AG20443 (cell line): ENCODE measurements at places on chromosomes 5 and 9.

GRCh38 chr9:14863402-14863801 lies 46.8 kb downstream of the FREM1 start:
- no peak for DNase-seq

DNA sequence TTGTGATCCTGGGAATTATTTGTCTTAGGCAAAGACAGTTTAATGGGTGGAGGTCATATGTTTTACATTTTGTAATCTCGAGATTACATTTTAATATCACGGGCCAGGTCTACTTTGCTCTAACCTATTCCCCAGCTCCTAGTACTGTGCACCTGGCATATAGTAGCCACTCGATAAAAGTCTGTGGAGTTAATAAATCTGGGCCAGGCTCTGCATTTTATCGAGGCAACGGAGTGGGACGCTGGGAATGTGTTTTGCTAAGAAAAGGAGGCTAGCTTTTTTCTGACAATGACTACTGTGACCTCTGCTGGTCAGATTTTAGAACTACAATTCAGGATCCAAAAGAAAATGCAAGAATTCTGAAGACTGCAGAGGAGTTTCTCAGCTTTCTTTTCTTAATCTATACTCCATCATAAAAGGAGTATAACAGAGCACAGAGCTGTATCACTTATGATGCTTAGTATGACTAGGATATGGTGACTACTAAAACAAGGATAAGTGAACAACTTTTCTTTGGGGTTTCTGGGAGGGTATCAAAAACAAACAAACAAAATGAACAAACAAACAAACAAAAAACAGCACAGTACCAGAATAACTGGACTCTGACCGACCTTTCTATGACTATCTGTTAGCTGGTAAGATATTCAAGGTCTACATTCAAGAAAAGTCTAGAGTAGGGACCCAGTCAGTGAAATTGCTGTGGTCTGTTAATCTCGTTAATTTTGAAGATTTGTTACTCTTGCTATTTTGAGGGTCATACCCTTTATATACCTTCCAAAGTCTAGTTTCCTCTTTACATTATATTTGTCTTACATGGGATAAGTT lies 46.1 kb upstream of the CER1 start:
- peak; percentile 57 for DNase-seq

DNA sequence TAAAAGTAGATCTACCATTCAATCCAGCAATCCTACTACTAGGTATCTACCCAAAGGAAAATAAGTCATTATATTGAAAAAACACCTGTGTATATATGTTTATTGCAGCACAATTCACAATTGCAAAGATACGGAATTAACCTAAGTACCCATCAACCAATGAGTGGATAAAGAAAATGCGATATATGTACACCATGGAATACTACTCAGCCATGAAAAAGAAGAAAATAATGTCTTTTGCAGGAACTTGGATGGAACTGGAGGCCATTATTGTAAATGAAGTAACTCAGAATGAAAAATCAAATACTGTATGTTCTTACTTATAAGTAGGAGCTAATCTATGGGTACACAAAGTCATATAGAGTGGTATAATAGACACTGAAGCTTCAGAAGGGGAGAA lies 63.4 kb upstream of the PITX1 start:
- no peak for DNase-seq

GRCh38 chr5:119070578-119070827 lies 384 bp upstream of the DMXL1 start:
- peak; percentile 64 for DNase-seq

- DNase-seq: no peak
Measured at GRCh38 chr9:69931340-69931739, 110.7 kb downstream of the CFAP95 start.

GRCh38 chr5:132753135-132753987 lies 6.1 kb downstream of the CCNI2 start:
- DNase-seq: peak; percentile 43

DNA sequence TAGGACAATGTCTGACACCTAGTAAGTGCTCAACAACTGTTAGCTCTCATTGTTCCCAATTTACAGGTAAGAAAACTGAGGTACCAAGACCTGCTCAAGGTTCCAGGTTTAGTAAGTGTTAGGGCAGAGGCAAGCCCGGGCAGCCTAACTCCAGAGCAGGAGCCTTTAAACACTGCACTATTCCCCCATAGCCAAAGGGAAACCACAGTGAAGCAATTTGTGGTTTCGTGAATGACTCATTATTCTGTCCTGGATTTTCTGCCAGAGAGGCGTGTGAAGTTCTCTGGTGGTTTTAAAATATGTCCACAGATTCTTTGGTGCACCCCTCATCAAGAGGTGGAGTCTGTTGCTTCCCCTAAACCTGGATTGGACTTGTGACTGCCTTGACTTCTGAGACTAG lies 1.0 kb upstream of the MCC start:
- DNase-seq: peak; percentile 90

DNA sequence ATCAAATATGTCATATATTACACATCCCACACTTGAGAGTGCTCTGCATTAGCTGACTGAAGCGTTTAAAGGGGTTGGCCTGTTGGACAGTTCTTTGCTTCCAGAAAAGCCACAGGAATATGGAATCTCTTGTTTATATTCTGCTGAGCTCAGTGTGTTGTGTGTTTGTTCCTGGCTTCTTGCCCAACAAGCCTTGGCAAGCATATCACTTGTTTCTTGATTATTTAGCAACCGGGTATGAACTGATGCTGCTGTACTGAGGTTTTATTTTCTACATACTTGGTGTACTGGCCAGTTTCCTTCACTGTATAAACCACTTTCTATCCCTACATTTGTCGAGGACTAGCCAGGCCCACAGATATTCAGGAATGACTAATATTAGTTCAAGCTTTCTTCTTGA lies 378.9 kb downstream of the KCTD16 start:
- no peak for DNase-seq

GRCh38 chr5:80078921-80079320 lies 43.8 kb downstream of the THBS4 start:
- DNase-seq: no peak

- DNase-seq: peak; percentile 77
Measured at GRCh38 chr5:37888476-37888875, 48.6 kb upstream of the GDNF start.

GRCh38 chr5:136058972-136059354 lies 30.2 kb downstream of the TGFBI start:
- no peak for DNase-seq

DNA sequence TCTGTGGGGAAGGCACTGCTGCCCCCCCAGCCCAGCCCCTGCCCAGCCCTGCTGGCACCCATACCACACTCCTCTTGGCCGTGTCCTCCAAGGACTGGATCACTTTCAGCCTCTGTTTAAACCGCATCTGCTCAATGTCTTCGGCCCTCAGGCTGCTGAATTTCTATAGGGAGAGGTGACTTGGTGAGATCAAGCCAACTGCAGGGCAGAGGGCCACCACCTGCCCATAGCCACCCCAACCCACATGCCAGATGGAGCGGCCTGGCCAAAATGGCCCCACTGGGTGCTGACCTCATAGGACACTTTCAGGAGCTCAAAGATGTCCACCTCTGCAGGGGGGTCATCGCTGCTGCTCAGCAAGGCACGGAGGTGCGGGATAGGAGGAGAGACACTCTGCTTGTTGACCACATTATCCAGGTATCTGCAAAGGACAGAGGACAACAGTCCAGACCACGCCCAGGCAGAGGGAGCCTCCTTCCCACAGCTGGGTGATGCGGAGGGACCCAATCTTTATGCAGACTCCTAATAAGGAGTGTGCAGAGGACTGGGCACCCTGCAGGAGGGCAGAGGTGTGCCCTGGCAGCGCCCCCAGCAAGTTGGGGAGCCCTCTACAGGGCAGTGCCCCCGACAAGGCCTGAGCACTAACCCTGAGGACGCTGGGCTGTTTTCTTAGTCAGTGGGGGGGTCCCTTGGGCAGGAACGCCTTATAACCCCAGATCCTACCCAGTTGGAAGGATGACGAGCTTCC lies 14.4 kb upstream of the MRNIP start:
- DNase-seq: no peak

GRCh38 chr9:128160603-128160987 lies 530 bp downstream of the BBLN start:
- peak; percentile 55 for DNase-seq

DNA sequence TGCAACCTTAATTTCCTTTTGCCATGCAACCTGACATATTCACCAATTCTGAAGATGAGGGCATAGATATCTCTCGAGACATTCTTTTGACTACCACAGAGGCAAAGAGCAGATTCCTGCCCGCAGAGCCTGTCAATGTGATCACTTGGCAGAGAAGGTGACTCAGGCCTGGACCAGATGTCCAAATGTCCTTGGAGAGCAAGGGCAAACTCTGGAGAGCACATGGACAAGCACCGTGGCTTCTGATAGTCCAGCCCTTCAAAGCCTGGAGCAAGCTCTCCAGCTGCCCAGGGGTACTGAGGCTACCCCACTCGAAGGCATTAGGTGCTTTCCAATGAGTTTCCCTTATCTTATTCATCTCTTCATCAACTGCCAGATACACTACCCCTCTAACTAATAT lies 50.4 kb upstream of the ALDH1B1 start:
- DNase-seq: peak; percentile 36
